ENCODE measurements at places on chromosomes 5 and 9. TPM values are rescaled to one million over a fixed set of nuclear protein-coding genes. Genes with fewer than 3 reads are reported as not detected.

DNA sequence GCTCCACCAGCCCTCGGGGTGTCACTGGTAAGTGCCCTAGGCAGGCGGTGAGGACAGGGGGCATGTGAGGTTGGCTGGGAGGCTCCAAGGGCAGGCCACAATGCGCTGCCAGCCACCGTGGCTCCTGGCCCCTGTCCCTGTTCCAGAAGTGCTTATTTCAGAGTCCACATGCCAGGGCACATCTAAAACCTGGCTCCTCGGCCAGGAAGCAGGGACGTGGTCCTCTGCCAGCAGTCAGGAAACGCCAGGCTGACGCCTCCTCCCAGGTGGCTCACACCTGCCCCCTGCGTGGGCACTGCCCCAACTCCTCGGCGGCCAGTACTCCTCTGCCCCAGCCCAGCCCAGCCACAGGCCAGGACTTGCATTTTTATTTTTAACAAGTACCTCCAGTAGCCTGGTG is 68.5 kb downstream of the SECISBP2 start:
- DNase-seq = no peak

DNA sequence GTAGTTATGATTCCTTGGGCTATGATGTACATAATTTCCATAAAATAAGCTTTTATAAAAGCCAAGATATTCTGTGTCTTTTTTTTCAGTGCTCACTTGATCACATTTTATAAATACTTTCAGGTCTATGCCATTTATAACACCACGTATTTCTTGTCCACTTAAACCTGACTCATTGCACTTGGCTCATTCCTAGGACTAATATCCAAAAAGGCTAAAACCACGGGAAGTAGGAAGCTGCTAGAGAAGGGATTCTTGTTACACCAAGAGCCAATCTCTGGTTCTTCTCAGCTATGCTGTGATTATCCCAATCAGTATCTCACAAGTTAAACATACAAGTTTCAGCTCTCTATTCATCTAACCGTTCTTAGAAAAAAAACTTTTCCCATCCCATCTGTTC is 80.4 kb upstream of the CDH6 start:
- DNase-seq = no peak

DNA sequence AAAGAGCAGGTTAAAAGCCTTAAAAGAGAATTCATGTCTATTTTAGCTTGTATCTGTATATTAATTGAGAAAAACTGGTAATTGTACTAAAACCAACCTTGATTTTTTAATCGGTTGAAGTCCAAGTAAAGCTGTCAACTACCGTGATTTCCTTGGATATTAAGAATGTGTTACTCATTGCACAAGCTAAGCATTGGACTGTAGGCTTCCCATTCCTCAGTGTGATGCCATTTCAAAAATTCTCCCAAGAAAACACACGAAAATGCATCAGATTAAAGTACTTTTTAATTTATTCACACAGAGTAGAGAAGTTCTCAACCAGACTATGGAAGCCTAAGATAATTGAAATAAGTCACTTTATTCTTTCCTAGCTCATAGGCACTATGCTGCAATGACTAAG is 761.4 kb upstream of the TYRP1 start:
- no peak for DNase-seq

GRCh38 chr9:116843863-116844620 is 156.9 kb downstream of the TRIM32 start:
- no peak for DNase-seq

DNA sequence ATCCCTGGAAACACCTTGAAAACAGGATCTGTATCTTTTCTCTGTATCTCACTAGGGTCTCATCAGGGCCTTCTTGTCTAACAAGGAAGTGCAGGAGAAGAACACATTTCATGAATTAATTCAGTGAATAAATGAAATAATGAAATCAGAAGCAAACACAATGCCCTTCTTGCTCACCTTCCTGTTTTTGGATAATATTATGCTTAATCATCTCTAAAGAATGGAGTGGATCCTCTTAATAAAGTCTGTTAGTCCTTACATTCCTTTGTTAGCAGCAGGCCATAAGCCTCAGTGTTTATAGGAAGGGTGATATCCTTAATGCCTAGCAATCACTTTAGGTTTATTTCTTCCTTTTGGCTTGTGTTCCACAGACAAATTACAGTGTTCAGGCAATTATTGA is 837.1 kb upstream of the SEMA6A start:
- DNase-seq = no peak

DNA sequence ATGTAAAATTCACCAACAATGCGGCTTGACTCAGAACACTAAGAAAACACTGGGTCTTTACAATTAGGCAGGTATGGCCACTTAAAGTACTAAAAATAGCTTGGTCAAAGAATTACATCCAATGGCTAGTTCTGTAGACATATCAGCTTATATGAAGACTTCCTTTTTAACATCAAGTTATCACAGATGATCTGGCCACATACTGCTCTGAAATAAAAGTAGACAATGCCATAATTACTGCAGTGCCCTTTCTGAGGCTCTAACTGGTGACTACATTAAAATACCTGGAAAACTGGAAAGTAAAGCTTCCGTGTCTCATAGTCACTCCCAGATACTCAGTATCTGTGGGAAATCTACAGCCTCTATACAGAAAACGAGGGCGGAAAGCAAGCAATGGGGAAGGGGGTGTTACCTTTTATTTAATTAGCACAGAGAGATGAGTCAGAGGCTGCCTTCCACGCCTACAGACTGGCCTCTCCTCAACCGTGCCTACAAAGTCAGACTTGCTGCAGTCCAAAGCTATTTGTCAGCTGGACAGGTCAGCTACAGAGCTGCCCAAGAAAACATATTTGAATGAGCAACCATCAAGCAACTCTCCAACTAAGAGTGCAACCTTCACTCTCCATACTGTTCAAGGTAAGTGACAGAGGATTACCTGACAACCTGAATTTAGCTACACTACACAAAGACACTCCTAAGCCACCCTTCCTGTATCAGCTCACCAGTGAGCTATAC is 8.7 kb downstream of the SERINC5 start:
- peak; percentile 93 for DNase-seq

DNA sequence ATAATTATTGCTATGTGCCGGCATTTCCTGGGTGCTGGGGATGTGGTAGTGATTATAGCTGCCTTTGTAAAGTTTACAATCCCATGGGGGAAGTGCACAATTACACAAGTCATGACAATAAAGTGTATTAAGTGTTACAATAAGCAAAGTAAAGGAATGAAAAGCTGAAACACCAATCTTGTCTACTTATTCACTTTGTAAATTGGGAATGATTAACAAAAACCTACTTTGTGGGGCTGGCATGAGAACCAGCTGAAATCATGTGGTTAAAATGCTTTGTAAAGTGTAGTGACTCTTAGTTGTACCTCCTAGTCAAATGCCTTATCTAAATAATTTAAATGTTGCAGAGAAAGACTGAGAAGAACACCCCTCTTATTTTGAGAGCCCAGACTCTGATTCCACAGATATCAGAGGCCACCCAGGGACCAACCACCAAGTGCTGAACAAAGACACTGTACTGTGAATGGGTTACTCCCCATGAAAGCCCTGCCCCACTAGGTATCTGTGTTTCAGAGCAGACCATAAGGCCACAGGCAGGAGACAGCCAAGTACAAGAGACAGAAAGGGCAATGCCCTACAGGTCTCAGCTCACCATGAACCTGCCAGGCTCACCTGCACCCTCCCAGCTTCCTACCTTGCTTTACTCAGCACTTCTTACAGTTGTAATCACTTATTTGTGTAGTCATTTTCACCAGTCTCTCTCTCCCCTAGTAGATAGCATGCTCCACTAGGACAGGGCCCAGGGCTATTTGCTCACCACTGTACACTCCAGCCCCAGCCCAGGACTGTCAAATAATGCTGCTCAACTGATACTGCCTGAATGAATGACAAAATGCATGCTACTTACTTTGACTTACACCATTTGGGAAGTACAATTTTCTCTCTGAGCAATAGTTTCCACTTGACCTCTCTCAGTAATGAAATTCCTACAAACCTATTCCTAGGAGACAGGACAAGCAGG is 101.6 kb upstream of the APC start:
- no peak for DNase-seq

DNA sequence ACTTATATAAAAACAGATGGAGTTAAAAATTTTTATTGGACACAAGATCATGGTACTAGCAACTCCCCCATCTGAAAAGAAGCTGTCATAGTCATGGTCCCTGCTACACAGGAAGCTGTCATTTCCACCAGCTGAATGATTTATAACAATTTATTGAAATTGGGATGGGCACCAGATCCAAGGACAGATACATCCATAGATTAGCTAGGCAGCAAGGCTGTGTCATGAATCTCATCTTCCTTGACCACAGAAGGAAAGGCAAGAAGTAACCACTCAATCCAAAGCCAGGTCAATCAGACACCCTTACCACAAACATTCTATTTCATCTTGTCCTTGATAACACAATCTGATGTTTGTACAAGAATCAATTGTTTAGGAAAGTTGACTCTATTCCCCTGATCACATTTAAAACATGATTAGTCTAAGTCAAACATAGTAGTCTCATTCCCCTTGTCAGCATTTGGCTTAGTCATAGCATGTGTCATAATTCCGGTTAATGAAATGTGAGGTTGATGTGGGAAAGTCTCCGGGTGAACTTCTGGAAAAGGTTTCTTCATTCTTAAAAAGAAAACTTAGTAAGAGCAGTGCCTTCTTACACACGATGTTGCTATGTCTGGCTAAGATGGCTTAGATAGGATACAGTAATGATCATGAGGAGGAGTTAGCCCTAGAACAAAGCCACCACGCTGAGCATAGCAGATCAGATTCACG is 462.6 kb upstream of the PAPPA start:
- DNase-seq = peak; percentile 96

- DNase-seq = no peak
Observed at GRCh38 chr9:125579030-125579932, 127.7 kb downstream of the MAPKAP1 start.

DNA sequence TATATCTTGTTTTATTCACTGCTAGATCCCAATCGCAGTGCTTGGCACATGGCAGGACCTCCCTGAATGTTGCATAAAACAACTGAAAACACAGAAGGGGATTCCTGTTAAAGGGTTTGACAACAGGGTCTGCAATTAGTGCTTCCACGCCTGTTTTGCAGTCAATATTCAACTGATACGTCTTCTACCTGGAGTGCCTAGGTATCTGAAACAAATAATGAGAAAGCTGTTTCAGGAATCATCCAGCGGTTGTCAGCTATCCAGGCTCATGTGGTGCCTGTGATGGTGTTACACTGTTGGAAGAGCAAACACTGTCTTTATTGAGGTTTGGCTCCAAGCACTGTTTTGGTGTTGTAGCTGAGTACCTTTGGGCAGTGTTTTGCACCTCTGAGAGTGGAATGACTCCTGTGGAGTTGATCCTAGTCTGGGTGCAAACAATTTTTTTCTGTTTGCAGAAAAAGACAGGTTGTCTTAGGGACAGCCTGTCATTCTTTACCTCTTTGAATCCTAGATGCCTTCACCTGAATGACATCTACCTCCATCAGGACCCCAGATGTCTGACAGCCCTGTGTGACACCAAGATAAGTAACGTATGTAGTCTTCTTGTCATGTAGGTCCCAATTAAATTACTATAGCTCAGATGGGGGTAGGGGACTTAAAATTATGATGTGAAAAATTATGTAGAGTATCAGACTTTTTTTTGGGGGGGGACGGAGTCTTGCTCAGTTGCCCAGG is 14.8 kb upstream of the MATR3 start:
- no peak for DNase-seq

The NTRK2 gene
- total RNA-seq = not detected

The CNOT6 gene
- total RNA-seq = 16.4 TPM

The LCN9 gene
- not detected for total RNA-seq

The NDOR1 gene
- 7.8 TPM for total RNA-seq

The MARCOL gene
- total RNA-seq = not detected

The CCL21 gene
- not detected for total RNA-seq
